ENCODE measurements at places on chromosomes 3 and 15.
A peak's percentile ranks its signal among the peaks of the same experiment; 100 is the strongest.

- DNase-seq, result no peak
Measured at GRCh38 chr3:188200481-188200880, 46.5 kb downstream of the LPP start.

GRCh38 chr3:127762077-127762786 is 60.1 kb downstream of the MGLL start:
- DNase-seq, result no peak

DNA sequence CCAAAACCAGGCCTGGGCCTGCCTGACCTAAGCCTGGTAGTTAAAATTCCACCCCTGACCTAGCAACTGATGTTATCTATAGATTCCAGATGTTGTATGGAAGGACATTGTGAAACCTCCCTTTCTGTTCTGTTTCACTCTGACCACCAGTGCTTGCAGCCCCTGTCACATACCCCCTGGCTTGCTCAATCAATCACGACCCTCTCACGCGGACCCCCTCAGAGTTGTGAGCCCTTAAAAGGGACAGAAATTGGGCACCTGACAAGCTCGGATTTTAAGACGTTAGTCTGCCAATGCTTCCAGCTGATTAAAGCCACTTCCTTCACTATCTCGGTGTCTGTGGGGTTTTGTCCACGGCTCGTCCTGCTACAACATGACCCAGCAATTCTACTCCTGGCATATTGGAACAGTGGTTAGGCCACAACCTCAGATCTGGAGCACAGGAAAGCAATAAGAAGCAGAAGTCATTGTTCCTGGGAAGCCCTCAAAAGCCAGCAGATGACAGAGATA is 36.7 kb upstream of the LHFPL4 start:
- no peak for DNase-seq

DNA sequence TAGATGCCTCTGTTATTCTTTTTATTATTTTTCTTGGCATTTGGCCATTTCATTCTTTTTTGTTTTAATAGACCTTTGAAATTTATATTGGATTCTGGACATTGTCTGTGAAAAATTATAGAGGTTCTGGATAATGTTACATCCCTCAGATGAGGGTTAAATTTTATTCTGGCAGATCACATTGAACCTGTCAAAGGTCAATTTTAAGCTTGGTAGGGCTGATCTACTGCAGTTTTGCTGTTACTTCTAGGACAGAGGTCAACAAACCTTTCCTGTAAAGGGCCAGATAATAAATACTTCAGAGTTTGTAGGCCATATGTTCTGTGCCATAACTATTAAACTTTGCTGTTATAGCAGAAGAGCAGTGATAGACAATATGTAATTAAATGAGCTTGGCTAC is 318.9 kb upstream of the DPPA4 start:
- DNase-seq, result no peak

GRCh38 chr3:83649692-83650091 is 1309.1 kb upstream of the CADM2 start:
- DNase-seq, result no peak

DNA sequence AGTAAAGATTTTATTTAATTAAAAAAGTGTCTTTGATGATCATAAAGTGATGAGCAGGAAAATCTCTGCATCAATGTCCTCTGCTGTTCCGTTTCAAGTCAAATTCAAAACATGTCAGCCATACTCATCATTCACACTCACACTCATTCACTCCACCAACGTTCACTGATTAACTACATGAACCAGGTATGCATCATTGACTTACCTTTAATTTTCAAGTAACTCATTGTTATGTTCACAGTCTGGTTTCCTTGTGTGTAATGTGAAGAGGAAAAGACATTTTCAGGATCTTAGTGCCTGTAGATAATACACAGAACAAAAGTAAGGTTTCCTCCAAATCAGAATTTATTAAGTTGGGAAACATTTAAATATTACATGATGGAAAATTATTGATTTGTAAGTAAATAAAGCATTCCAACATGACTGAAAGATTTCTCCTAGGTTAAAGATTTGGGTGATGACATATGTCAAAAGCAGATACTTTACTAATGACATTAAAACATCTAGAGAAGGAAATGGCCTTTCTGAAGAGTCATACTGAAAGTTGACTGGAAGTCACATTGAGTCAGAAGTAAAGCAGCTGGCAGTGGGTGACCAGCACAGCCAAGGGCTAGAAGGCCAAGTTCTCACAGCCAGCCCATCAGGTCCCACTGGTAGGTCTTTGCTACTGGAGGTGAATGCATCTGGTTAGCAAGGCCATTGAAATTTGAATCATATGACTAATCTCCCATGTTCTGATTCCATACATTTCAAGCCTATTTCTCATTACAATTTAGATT is 251.9 kb downstream of the CDIN1 start:
- DNase-seq, result no peak

DNA sequence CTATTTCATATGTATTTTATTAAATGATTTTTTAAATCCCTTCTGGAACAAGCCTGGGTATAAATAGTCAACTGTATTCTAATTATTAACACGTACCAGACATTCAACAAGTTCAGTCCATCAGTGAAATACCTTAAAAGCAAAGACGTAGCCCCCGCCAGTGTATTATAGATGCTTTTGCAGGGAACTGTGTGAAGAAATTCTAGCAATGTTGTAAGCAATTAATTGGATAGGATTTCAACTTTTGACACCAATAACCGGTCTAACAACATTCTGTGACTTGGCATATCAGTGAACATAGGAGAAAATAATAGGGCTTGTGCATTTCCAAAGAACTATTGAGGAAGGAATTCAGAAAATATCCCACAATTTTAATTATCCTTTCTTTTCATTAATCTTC is 67.2 kb upstream of the TGFBR2 start:
- DNase-seq, result no peak

GRCh38 chr3:50627407-50628051 is 10.6 kb downstream of the MAPKAPK3 start:
- peak; percentile 84 for DNase-seq

- no peak for DNase-seq
Measured at GRCh38 chr3:161117646-161118045, 12.5 kb upstream of the B3GALNT1 start.

- DNase-seq, result no peak
Measured at GRCh38 chr3:31483776-31484175, 48.9 kb upstream of the STT3B start.

- DNase-seq, result no peak
Measured at GRCh38 chr3:20984594-20985205, 766.3 kb downstream of the ZNF385D start.

- no peak for DNase-seq
Measured at GRCh38 chr15:33380406-33380805, 69.6 kb downstream of the RYR3 start.

DNA sequence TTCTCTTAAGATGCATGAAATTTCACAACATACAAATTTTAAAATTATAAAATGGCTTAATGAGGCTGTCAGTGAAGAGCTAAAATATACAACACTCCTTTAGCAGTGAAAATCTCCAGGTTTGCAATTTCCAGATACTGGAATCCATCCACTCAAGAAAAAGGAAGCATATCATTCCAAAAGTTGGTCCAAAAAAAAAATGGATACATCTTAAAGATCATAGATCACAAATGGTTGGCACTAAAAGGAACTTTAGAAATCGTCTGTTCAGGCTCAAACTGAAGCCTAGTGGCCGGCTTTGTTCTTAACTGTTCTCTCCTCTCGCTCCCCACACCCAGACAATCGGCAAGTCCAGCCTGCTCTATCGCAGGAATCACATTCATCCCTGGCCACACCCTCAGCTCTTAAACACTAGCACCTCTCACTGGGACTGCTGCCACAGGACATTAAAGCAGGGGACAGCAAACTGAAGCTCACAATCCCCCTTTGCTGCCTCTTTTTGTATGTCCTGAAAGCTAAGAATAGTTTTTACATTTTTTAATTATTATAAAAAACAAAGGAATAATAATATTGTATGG is 130.3 kb upstream of the CDIN1 start:
- no peak for DNase-seq

- DNase-seq, result no peak
Measured at GRCh38 chr3:72629191-72629631, 219.0 kb downstream of the SHQ1 start.

- DNase-seq, result no peak
Measured at GRCh38 chr3:188649521-188649920, 495.6 kb downstream of the LPP start.

GRCh38 chr3:171129827-171130226 is 103.3 kb upstream of the SLC2A2 start:
- no peak for DNase-seq

DNA sequence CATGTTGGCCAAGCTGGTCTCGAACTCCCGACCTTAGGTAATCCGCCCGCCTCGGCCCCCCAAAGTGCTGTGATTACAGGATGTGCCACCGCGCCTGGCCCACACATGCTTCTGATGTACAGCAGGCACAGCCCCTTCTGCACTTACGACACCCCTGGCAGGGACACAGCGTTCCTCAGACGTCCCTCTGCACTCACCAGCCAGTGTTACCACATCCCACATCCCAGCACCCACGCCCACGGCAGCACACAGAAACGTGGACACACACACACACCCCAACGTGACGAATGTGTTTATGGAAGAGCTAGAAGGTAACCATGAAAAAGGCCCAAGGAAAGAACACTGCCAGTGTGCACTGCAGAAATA is 576 bp upstream of the RPAP1 start:
- DNase-seq, result no peak

DNA sequence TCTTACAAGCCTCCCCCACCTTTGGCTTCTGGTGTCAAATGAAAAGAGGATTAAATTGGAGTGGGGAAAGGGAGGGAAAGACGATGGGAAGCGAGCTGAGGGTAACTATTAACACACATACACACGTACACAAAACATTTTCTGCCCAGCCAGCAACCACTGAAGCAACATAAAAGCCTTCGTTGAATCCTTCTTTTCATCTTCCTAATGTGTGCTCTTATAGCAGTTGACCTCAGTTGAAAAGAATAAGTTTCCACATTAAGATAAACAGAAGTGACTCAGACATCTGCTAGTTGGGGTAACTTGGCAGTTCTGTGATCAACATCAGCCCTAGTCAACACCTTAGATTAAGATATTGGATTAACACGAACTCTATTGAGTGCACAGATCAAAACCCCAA is 558.5 kb downstream of the MECOM start:
- DNase-seq, result no peak

DNA sequence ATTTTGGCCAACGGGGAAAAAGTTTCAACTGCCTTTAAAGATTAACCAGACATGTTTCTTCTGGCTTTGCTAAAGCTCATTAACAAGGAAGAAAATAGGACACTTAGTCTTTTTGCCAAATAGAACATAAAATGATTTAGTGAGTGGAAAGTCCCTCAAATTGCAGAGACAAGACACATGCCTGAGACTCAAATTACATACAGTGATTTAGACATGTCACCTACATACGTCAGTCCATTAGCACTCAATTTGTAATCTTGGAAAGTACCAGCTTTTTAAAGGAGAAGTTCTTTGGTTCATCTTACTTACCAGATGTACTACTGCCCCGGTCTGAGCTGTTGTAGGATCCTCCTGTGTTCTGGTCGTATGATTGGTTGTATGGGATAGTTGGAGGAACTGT is 1134.2 kb downstream of the ROBO1 start:
- DNase-seq, result no peak

GRCh38 chr3:23837691-23838090 is 31.9 kb downstream of the UBE2E1 start:
- no peak for DNase-seq

GRCh38 chr3:140842984-140843649 is 98.5 kb upstream of the SLC25A36 start:
- DNase-seq, result no peak

- no peak for DNase-seq
Measured at GRCh38 chr15:82183121-82184031, 79.2 kb downstream of the EFL1 start.

DNA sequence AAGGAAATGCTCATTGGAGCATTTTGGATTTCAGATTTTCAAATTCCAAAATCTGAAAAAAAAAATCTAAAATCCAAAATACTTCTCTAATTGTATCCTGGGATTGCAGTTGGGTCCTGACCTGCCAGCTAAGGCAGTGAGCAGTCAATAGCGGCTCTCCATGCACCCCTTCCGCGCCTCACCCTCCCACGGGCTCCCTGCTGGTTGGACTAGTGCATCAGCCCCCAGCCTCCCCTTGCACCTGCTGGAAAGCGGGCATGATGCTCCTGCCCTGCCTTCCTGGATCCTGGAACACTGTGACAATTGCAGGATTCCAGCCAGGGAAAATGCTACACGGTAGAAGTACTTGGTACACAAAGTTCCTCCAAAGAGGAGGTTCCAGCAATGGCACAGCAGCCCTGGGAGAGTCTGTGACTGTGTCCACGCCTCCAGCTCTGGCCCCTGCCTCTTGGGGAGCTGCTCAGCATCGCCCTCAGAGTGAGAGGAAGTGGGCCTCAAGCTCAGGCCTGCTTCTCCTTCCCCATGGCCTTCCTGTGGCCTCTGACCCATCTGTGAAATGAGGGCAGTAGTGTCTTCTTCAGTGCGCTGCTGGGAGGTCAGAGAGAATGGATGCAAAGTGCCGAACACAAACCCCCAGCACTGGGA is 39.5 kb upstream of the CHRNB4 start:
- DNase-seq, result no peak

- DNase-seq, result no peak
Measured at GRCh38 chr3:124775877-124776276, 45.6 kb downstream of the UMPS start.

DNA sequence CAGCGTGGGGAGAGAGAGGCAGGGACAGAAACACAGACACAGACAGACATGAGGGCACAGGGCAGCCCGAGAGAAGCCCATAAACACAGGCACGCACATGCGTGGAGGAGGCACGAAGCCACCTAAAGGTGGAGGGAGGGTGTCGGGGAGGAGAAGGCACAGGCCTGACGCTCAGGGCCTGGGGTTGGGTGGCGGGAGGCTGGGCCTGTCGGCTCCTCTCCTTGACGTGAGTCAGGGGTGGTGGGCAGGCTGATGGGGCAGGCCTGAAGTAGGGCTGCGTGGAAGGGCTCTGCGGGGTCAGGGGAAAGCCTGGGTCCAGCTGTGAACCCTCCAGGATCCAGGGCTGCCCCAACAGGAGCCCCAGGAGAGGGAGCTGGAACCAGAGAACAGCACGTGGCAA is 74.2 kb downstream of the EPHB3 start:
- DNase-seq, result no peak

- no peak for DNase-seq
Measured at GRCh38 chr15:81752974-81753373, 292.8 kb downstream of the MEX3B start.

- DNase-seq, result no peak
Measured at GRCh38 chr3:55497250-55497649, 10.1 kb upstream of the WNT5A start.

GRCh38 chr3:48738926-48739616 is 22.1 kb upstream of the IP6K2 start:
- DNase-seq, result no peak

Measured in 8988T (cell line).